Activated CD8-positive, alpha-beta memory T cell treated with anti-CD3 and anti-CD28 coated beads for 1 hour (primary cell): ENCODE measurements at places on chromosomes 4 and X.

- DNase-seq = no peak
These were observed 1540.5 kb downstream of the C4orf33 start for GRCh38 chr4:130636486-130636885.

DNA sequence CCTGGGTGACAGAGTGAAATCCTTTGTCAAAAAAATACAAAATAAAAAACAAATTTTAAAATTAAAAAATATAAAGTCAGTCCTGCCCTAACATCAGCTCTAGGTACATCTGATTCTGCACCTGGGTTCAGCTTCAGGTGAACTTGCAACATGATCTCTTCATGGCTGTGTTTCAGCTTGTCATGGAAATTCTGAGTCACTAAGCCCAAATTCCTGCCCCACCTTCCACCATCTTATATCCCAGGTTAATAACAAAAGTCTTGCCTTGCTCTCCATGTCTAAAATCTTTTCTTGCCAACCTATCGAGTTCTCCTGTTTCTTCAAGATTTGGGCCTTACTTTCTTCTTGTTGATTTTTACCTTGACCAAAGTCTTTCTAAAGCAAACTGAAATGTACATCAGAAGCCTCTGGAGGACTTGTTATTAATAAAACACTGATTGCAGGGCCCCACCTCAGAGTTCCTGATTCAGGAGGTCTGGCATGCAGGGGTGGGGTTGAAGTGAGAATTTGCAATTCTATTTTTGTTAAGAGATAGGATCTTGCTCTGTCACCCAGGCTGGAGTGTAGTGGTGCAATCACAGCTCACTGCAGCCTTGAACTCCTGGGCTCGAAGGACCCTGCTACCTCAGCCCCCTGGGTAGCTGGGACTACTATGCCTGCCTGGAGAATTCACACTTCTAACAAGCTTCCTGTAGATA is 125.8 kb upstream of the VCX3A start:
- DNase-seq = no peak

- DNase-seq = no peak
These were observed 505.8 kb downstream of the KLHL13 start for GRCh38 chrX:117610806-117611205.

DNA sequence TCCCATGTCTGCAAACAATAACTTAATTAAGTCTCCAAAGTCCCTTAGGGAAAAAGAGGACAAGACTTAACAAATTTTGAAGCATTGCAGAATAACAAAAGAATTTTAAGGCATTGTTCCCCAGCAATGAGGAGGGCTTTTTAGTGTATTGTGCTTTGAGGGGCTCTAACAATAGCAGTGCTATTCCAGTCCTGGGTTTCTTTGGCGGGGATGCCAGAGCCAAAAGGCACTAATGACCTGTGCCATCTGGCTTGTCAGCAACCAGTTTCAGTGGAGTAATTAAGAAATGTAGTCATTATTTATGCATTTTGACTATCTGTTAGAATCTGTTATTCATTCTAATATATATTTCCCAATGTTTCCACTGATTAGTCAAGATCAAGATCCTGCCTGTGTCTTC is 575.4 kb downstream of the SPRY1 start:
- no peak for DNase-seq

DNA sequence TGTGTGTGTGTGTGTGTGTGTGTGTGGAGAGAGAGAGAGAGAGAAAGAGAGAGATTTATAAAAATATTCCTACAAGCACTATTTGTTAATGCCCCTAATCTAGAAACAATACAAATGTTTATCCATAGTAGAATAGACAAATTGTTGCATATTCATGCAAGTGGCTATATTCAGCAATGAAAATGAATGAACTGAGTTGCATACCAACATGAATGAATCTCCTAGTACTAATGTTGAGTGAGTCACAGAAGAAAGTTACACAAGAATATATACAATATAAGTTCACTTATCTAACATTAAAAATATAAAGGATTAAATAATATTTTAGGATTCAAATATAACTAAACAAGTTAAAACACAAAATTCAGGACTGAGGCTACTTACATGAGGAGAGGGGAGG is 456.8 kb upstream of the AMOT start:
- DNase-seq = no peak

GRCh38 chr4:128571747-128572146 is 237.8 kb upstream of the JADE1 start:
- DNase-seq = no peak

DNA sequence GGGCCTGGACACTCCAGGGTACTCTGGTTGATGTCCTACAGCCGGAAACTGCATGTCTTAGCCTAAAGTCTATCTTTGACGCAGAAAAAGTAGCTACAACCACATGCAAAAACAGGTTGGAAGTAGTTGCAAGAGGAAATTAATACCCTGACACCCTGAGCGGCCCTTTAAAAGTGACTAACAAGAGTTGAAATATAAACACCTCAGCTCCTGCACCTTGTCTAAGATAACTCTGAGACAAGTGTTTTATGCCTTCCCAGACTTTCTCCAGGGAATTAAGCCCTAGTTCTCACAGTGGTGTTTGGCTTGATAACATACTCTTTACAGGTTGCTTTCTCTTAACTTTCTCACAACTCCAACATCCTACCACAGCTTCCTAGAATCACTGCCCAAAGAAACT is 943.1 kb downstream of the DMD start:
- DNase-seq = no peak

GRCh38 chrX:72395237-72395636 is 89.5 kb upstream of the CITED1 start:
- DNase-seq = no peak

- no peak for DNase-seq
These were observed 725 bp downstream of the SMC1A start for GRCh38 chrX:53421772-53422085.

GRCh38 chr4:1879485-1879884 is 8.3 kb downstream of the NSD2 start:
- no peak for DNase-seq

DNA sequence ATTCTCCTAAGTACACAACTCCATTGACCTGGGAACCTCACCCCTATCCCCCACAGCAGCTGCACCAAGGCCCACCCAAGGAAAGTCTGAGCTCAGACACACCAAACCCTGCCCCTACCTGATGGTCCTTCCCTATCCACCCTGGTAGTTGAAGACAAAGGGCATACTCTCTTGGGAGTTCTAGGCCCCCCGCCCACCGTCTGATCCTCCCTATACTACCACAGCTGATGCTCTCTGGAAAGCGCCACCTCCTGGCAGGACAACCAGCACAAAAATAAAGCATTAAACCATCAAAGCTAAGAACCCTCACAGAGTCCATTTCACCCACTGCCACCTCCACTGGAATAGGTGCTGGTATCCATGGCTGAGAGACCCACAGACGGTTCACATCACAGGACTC is 83.6 kb downstream of the ANAPC10 start:
- DNase-seq = no peak

- no peak for DNase-seq
These were observed 6.3 kb downstream of the DCHS2 start for GRCh38 chr4:154485127-154485773.

DNA sequence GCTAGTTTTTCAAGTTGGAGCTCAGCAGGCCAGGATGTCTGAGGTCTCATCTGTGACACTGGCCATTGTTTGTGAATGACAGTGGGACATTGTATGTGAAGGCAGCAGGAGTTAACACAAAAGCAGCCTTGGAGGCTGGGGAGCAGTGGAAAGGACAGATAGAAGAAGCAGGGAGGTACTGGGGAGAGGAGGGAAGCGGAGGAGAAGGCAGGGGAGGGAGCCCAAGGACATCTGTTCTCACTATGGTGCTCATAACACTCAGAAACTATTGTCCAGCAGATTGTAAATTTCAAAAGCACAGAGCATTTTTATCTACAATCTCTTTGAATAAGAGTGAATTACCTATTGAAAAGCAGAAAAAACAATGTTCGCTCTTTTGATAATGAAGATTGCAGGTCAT is 253.6 kb upstream of the DIPK2B start:
- no peak for DNase-seq
